Neural progenitor cell (in vitro differentiated cells): ENCODE measurements at places on chromosomes 7 and 10. TPM values are rescaled to one million over a fixed set of nuclear protein-coding genes. Genes with fewer than 3 reads are reported as not detected.

GRID1 gene
- 0.31 TPM in 1 of 2 replicates, not detected in the other for total RNA-seq

EZH2 gene
- total RNA-seq: 86.7 and 112 TPM in 2 replicates

TMEM130 gene
- 1.0 and 2.3 TPM in 2 replicates for total RNA-seq

STEAP4 gene
- not detected in 2 replicates for total RNA-seq

CTNNA3 gene
- 11.3 and 12.9 TPM in 2 replicates for total RNA-seq

CDNF gene
- 1.8 and 5.2 TPM in 2 replicates for total RNA-seq

TAC1 gene
- total RNA-seq: 0.68 and 0.84 TPM in 2 replicates

TAS2R41 gene
- total RNA-seq: not detected in 2 replicates

- DNase-seq: no peak
Observed at GRCh38 chr7:45184326-45185027, 26.9 kb downstream of the RAMP3 start.

DNA sequence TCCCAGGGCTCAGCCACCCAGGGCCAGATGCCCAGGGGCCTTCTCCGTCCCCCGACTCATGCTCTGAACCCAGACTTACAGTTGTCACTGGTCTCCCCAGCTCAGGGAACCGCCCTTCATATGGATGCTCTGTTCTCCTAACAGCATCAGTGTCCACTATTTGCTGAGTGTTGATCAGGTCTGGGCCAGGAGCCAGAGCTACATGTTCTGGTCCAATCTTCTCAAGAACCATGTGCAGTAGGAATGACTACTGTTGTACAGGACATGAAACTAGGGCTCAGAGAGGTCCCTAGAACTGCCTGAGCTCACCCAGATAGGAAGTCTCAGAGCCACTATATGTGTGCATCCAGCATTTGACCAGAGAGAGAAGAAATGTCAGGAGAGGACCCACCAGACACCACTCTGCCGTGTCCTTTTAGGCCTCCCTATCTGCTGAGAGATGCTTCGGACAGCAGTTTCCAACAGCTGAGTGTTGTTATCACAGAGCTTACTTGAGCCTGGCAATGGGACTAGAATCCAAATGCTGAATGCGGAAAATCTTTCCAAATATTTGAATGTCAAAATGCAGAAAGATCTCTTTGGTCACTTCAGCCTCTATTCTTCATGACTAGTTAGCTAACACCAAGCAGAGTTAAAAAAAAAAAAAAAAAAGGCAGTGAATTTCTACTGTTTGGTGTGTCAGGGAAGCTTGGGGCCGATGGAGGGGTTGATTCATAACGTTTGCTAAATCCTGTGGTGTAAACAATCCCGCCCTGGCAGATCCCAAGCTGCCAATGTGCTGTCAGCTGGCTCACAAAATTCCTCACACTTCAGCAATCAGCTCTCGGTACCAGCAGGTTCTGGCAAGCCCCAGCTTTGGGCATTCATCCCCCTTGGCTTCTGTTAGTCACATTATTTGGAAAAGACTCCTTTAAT is 246.1 kb downstream of the TNS3 start:
- no peak for DNase-seq

GRCh38 chr7:77457779-77458178 is 41.6 kb upstream of the GSAP start:
- no peak for DNase-seq

DNA sequence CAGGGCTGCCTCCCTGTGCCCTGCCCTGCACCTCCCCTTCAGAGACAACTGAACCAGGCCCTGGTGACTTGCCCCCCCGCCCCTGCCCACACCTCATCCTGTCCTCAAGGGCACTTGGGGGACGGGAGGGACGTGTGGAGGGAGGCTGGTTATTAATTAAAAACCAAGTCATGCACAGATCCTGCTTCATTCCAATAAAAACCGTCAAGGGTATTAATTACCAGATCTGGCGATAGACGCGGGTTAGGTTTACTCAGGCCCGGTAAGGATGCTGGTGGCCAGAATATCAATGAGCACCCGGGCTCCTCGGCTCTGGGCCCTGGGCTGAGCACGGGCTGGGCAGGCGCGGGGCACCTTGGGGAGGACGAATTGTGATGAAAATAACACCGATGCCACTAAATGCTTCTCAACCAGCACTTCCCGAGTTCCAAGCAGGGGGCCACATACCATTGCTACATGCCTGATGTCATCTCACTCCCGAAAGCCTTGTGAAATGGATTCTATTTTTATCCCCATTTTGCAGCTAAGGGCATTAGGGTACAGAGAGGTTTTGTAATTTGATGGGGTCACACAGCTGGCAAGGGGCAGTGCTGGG is 24.5 kb upstream of the GTF2IRD1 start:
- peak; percentile 23 for DNase-seq

GRCh38 chr7:32936689-32937088 is 20.6 kb upstream of the FKBP9 start:
- no peak for DNase-seq

DNA sequence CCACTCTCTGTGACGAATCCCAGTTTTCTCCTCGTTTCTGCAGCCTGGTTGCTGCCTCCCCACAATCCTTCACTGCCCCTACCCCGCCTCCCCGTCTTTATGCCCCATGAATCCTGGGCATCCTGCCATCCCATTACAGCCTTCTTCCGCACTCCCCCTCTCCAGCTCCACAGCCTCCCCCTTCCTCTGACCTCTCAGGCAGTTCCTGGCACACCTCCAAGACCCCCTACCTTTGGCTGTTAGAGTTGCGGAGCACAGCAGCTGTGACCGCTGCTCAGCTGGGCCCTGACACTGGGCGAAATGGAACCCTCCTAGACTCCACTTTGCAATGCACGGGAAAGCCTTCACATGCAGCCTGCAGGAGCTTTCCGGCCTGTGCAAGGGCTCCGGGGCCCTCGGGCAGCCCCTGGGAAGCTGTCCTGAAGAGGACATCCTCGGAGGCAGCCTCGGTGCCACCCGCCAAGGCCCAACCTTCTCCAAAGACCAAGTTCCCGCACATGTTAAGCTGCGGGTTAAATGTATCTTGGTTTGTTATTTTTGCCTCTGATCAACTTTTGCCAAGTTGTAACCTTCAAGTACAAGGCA is 400.7 kb upstream of the MKI67 start:
- no peak for DNase-seq

- DNase-seq: peak; percentile 15
Observed at GRCh38 chr10:103333934-103334520, 16.9 kb downstream of the PCGF6 start.

GRCh38 chr10:48336978-48337599 is 30.6 kb downstream of the MAPK8 start:
- DNase-seq: no peak
